GM13976 (cell line): ENCODE measurements at places on chromosomes 7 and 10.
A peak's percentile ranks its signal among the peaks of the same experiment; 100 is the strongest.

- DNase-seq: no peak
Measured at GRCh38 chr7:86963599-86964230, 95.7 kb downstream of the ELAPOR2 start.

DNA sequence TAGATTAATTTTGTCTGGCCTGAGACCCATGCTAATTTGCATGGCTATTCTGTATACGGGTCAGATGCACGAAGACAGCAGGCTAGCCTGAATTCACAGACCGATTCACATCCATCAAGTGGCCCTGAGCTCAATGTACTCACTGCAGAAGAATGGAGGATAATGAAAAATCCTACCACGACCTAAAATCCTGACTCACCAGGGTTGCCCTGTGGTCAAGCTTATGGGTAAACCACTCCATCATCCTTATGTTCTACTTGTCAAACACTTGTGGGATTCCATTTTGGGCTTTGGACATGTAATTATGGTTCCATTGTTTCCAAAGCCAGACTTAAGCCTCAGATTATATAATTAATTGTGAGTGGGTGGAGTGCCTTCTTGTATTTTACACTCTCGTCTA is 110.4 kb upstream of the ZNF438 start:
- no peak for DNase-seq

DNA sequence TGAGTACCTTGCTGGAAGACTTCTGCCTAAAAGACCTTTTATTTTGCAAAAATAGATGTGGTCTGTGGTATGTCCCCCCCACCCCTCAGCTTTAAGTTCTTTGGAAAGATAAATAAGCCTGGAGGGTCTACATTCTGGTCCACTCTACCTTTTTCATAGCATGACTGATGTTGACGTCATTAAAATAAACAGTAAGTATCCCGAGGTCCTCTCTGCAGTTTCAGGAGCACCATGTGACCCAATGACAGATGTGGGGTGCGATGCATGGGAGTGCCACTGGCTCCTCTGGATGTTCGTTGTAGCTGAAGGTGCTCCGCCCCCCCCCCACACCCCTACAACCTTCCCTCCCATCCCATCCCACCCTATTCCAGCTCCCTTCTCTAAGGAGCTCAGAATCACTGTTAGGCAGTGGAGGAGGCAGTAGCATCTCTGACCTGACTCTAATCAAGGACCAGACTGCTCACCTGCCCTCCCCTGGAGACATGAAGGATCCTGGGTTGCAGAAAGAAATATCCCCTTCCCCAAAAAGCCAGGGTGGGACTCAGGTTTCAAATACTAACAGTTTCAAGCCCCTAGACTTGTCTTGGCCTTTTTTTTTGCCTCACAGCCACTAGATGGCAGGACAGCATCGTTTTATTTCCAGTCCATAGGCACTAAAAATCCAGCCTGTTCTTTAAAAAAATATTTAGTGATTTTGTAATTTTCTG is 25.1 kb downstream of the CASP7 start:
- peak; percentile 46 for DNase-seq

GRCh38 chr10:79382491-79382941 is 35.2 kb downstream of the PPIF start:
- no peak for DNase-seq

- DNase-seq: peak; percentile 26
Measured at GRCh38 chr7:129862682-129863081, 90.1 kb downstream of the UBE2H start.

DNA sequence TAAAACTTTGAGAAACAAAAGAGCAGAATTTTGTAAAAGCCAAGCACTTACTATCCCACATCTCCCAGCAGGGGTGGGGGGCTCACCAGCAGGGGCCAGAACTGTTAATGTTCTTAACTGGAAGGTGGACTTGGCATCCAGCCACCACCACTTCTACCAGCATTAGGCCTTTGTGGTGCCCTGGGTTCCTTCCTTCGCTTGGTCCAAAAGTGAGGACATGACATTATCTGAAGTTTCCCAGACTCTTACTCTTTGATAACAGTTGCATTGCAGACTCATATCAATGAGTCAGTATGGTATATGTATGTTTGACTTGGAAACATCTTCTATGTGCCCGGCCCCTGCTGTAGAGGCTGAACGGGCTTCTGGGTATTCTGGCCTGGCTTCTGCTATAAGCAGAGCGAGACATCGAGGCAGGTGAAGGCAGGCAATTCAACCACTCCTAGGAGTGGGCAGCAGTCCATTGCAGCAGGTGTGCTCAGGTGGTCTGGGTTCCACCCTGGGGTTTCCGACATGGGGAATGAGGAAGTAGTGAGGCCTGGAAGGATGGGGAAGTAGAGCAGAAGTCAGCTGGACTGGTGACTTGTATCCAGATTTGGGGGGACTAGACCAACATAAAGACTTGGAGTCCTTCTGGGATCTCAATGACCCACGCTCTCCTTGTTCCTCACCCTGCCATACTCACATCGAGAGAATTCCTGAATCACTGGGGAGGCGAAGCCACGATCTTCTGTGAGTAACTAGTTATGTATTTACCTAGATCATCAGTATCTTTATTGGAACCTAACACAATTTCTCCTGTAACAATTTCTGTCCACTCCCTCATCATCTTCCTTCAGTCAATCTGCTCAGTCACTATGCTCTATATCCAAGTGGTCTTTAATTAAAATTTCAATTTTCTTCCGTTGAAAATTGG is 4.1 kb downstream of the ZNF777 start:
- no peak for DNase-seq

DNA sequence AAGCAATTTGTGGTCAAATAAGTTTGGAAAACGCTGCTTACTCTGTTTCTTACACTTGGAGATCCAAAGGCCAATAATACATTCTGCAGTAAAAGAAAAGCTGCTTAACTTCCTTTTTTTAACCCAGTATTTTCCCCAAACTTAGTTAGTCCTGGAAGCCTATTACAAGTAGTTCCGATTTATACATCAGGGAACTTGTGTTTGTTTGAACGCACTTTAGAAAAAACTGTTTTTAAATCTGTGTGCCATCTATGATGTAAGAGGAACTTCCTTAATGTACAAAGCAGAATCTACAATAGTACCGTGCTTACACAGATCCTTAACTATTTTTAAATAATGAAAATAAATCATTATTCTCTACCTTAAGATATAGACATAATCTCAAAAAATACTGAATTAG is 23.0 kb downstream of the SFR1 start:
- no peak for DNase-seq

GRCh38 chr10:123565691-123566660 is 100.2 kb upstream of the GPR26 start:
- no peak for DNase-seq

DNA sequence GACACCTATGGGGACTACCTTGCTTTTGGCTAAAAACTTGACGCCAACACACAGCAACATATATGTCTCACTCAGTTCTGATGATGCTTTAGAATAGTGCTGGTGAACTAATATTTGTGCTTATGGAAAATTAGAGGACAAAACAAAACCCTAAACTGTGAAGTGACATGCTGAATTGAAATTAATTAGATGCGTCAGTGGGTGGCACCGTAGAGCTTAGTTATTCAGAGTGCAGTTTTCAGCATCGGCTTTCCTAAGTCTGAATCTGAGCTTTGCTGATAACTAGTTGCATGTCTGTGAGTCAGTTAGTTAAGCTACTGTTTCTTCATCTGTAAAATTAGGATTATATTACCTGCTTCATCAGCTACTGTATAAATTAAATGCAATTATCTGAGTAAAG is 245.0 kb upstream of the SORCS1 start:
- no peak for DNase-seq

DNA sequence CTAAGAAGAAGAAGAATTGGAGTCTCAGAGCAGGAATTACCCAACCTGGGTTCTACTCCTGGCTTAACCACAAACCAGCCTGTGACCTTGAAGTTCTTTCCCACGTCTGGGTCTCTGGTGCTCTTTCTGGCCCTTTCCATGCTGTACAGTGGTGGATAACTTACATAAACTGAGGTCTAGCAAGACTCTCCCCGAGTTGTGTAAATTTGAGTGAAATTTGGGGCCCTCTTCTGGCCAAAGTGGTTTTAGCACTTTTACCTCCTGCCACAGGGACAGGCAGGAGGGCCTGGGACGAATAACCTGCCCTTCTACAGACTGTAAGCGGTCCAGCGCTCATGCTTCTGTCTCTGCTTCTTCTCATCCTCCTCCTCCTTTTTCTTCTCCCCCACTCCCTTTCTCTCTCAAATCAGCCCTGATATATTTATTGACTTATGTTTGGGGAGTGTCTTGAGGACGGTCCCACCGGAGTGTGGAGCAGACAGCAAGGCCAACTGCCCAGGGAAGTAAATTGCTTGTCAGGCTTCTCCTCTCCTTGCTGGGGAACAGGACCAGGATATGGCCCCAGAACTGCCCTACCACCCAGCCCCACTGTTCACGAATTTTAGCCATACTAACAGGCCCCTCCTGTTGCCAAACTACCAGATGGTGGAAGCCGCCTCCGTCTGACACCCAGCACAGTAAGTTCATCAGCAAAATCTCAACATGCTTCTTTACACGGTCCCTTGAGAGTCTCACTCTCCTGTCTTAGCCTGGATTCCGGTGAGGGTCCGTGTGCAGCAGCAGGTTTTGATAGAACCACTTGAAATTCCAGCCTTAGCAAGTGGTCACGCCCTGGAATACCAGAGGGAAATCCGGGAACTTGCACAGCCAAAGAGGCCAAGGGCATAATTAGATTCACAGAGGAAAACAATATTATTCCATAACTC is 4.0 kb upstream of the SH3PXD2A start:
- peak; percentile 63 for DNase-seq

GRCh38 chr7:149718730-149719049 is 54.7 kb downstream of the ZNF467 start:
- DNase-seq: peak; percentile 12

DNA sequence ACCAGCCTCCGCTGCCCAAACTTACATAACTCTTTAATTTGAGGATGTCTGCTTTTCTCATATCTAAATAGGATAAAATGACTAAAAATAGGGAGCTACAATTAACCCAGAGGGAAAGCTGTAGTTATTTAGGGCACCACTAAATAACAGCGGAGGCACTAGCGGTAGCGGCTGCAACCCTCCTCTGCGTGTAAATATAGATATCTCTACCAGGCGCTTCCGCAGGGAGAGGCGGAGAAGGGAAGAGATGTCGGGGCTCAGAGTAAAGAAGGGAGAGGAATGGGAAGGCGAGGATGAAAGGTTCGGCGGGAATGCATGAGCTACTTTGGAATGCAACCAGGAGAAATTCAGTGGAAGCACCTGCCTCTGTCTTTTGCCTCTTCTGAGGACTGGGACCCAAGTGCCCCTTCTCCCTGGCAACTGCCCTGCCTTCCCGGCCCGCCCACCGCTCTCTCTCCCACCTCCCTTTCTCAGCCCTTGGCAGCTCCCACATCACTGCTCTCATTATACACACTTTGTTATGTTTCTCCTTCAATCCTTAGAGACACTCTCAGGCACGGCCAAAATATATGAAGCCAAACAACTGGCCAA is 698.3 kb downstream of the PARD3 start:
- no peak for DNase-seq

- no peak for DNase-seq
Measured at GRCh38 chr10:551373-552252, 137.9 kb downstream of the DIP2C start.

- DNase-seq: no peak
Measured at GRCh38 chr7:46026741-46027140, 105.7 kb upstream of the IGFBP3 start.

DNA sequence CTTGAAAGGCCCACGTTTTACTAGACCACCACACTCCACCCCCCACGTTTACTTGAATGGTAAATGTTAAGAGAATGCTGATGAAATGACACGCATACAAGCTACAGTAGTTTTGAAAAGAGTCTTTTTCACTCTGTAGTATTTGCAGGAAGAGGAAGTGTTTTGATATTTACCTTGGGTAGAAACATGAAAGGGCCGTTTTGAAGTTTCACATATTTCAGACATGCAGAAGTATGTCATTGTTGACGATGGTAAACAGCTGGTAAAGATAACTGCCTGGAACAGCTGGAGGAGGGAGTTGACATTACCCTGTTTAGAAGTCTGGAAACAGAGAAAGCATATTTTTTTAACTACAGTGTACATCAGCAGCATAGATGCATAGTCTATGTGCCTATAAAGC is 160.7 kb downstream of the NXPH1 start:
- DNase-seq: no peak

GRCh38 chr7:14738086-14738485 is 164.5 kb downstream of the DGKB start:
- DNase-seq: no peak

- DNase-seq: no peak
Measured at GRCh38 chr7:96993094-96993865, 12.1 kb upstream of the DLX6 start.

GRCh38 chr10:5741276-5741675 is 56.6 kb downstream of the TASOR2 start:
- no peak for DNase-seq

DNA sequence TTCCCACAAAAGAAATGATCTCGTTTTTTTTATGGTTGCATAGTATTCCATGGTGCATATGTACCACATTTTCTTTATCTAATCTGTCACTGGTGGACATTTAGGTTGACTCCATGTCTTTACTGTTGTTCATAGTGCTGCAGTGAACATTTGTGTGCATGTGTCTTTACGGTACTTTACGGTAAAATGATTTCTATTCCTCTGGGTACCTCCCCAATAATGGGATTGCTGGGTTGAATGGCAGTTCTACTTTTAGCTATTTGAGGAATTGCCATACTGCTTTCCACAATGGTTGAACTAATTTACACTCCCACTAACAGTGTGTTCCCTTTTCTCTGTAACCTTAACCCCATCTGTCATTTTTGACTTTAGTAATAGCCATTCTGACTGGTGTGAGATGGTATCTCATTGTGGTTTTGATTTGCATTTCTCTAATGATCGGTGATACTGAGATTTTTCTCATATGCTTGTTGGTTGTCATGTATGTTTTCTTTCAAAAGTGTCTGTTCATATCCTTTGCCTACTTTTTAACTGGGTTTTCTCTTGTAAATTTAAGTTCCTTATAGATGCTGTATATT is 37.2 kb downstream of the MKLN1 start:
- no peak for DNase-seq

GRCh38 chr7:15305002-15305600 is 256.7 kb downstream of the AGMO start:
- peak; percentile 4 for DNase-seq

DNA sequence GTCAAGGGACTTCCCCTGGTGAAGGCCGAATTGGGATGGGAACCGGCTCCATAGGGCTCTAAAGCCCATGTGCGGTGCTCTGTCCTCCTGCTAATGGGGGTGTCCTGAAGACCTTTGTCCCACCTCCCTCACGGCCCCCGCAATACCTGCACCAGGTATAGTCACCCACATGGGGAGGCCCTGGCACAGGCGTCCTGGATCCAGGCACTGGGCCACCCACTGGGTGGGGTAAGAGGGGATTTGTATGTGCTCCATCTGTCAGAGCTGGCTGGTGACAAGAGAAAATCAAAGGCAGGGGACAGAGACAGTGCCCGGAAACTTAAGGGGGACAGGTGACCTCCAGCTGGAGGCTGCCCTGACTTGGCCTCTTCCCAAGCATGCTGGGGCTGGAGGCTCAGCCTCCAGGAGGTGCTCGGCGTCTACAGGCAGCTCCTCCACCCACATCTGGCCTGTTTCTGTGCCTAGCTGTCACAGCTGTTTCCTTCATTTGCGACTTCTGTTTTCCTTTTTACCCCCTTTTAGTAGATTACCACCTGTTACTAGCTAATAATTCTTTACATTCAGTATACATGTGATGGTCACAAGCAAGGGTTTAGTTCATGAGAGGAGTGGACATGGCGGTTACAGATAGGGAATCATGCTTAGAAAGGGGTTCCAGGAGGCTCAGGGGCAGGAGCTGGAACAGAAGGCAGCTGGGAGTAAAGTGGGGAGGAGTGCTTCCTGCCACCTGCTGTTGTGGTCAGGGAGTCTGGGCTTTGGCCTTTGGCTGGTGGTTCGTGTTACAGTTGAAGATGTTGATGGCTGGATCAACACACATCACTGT is 2.3 kb upstream of the CUZD1 start:
- no peak for DNase-seq

- no peak for DNase-seq
Measured at GRCh38 chr7:33694006-33694405, 211.3 kb upstream of the BMPER start.
